ENCODE measurements at places on chromosomes 4 and X.

DNA sequence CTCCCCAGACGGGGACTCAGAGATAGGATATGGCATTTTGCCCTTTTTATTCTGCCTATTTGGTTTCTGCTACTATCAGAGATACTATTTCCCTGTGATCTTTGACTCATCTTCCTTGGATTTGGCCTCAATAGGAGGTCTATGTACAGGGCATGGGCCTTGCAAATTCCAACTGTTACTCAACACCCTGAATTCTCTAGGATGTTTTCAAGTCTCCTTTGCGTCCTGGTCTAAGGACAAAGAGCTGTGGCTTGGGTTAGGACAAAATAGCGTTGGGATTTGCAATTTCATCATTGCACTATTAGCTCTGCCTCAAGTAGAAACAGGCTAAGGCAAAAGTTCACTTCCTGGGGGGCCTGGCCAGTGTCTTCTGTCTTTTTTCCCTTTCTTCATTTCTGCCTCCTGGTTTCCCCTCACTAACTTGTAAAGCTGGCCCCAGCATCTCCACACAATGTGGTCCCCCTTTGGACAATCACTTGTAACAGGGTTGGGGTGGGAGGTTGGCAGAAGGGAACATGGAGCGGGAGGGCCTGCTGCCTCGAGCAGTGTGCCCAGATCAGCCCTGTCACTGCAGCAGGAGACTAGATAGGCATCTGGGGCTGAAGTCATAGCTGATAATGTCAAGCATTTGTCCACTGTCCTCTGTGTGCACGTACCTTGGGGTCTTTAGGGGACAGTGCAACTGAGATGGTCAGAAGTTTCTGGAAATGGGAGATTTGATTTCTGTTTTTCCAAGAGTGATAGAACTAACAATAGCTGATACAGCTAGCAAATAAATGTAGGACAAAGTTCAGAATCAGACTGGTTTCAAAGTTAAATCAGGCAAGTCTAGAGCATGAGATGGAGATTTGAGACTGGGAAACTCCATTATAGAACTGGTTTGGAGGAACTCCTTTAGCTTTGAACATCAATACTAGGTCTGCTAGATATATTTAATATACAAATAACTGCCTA is 25.8 kb upstream of the STBD1 start:
- DNase-seq, result no peak

DNA sequence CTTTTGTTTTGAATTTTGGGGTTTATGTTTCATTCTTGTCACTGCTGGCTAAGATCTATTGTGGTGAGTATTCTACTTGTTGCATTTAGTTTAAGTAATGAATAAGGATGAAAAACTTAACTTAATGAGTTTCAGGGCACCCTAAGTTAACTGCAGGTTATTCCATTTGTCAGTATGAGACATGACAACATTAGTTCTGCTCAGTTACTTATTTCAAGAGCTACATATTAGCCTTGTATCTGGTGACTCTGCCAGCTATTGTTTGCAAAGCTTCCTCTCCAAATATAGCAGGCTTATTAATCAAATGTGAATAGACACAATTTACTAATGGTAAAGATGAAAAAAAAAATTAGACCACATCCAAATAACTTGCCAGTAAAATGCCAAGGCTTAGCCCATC is 567.1 kb downstream of the IL15 start:
- DNase-seq, result no peak

- no peak for DNase-seq
These were observed 165.8 kb downstream of the GASK1B start for GRCh38 chr4:158006990-158007389.

- no peak for DNase-seq
These were observed 57.0 kb downstream of the DHX15 start for GRCh38 chr4:24527371-24527770.

DNA sequence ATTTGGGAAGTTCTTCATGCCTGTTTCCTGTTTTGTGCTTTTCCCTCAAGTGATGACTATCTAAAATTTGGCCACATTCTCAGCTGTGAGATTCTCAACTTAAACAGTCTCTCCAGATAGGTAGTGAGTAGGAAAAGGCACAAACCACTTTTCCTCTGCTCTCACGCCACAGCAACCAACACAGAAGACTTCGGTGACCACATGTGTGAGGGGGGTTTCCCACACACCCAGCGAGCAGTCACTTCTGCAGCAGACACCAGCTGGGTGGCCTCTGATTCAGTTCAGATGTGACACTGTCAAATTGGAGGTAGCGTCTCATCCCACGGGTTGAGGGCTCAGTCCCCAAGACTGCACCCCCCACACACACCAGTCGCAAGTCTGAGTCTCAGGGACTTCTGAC is 25.1 kb upstream of the CLDN34 start:
- peak; percentile 65 for DNase-seq

DNA sequence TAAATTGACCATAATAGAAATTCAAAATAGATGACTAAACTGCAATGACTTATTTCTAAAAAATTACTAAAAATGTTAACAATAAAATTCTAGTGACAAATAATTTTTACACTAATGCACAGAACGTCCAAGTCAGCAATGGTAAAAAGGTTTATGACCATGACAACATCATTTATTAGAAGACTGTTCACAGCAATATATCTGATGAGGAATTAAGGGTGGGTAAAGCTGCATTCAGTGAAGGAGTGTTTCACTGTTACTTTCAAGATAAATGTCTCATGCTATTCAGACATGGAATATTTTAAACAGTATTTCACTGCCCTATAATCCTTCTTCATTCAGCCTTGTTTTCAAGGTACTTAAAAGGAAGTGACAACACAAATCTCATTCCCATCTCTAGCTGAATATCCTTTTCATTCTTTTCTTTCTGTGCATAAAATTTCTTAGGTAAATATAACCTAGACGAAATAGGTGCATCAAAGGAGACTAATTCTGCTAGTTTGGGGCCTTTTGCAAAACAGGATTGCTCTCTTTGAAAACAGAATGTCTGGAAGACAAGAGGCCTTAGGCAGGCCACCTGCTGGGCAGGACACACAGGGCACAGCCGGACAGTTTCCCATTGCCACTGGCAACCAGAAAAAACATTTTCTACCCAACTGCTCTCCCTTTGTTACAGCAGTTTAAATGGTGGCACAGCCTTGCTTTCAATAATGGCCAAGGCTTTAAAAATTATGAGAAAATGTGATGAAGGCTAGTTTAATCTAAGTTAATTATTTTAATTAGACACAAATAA is 600.3 kb downstream of the SPRY1 start:
- no peak for DNase-seq

GRCh38 chr4:91592125-91592524 is 711.6 kb upstream of the GRID2 start:
- DNase-seq, result no peak

- no peak for DNase-seq
These were observed 31.2 kb downstream of the LGI2 start for GRCh38 chr4:24999392-25000089.

DNA sequence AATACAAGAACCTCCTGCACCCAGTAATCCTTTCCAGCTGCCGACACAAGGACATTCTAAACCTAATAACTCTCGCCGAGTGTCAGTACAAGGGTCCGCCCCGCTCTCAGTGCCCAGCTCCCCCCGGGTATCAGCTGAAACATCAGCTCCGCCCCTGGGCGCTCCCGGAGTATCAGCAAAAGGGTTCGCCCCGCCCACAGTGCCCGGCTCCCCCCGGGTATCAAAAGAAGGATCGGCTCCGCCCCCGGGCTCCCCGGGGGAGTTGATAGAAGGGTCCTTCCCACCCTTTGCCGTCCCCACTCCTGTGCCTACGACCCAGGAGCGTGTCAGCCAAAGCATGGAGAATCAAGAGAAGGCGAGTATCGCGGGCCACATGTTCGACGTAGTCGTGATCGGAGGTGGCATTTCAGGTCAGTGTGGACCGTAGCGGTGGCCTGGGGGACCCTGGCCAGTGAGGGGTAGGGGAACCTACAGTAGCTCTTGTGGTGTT is at the start of gene MAOA:
Gene MAOA (plus strand): TSS at position 295 of the 490 bp plus-strand sequence. CDS start 43 bp downstream, at position 338.
- peak; percentile 52 for DNase-seq

GRCh38 chr4:94798808-94799207 is 41.1 kb downstream of the BMPR1B start:
- no peak for DNase-seq

DNA sequence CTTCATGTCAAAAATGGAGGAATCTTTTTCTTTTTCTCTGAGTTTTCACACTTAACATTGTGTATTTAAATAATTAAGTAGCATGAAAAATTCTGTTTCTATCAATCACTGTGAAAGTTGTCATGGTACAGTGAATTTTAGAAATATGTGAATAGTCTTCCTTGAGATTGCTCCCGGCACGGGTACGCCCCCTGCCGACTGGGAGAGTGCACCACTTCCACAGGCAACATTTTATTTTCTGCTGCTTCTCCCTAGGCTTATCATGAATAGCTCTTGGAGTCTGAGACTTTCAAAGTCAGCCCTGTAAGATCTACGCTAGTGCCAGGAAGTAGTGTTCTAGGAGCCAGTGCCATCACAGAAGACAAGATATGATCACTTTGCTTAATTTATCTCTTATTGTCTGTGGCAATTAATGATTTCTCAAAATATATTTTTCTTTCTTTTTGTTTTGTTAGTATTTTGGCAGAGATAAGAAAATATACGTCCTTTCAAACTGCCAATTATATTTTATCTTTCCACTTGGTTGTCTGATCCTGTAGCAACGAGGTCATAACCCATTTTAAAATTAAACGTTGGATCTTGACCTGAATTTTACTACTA is 763.8 kb upstream of the AADAT start:
- peak; percentile 26 for DNase-seq

GRCh38 chrX:109684136-109684535 is 48.9 kb downstream of the ACSL4 start:
- DNase-seq, result no peak

DNA sequence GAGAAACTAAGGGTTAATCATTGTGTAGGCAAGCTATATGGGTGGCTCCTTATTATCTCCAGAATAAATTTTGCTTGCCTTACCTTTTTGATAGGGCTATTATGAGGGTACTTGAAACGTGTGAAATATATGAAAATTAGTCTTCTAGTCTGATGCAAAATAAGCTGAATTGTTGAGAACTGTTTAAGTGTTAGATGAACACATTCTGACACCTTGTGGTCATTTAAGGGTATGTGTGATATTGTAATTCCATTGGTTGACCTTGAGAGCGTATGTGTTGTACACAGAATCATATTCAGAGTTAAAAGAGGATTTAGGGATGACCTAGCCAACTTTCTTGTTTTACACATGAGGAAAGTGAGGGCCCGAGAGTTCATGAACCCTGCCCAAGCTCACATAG is 44.6 kb upstream of the LINC00632 start:
- no peak for DNase-seq

All from activated naive CD4-positive, alpha-beta T cell treated with anti-CD3 and anti-CD28 coated beads, Interleukin-2, amount 50 U/mL, for 72 hours (primary cell).